ENCODE measurements at places on chromosomes 13 and 19. TPM values are rescaled to one million over a fixed set of nuclear protein-coding genes. Genes with fewer than 3 reads are reported as not detected.

ATXN8OS gene
- not detected for total RNA-seq

TSPAN16 gene
- not detected for total RNA-seq

SUPT5H gene
- total RNA-seq: 94.4 TPM

FAM187B gene
- total RNA-seq: not detected

ZNF541 gene
- total RNA-seq: 0.90 TPM

HPN gene
- not detected for total RNA-seq

HIF3A gene
- total RNA-seq: 166 TPM

ATP8B3 gene
- 0.60 TPM for total RNA-seq

Data from tibial nerve (tissue), 4 donors.